Neural cell (in vitro differentiated cells): ENCODE measurements at places on chromosomes 3 and 15. TPM values are rescaled to one million over a fixed set of nuclear protein-coding genes. Genes with fewer than 3 reads are reported as not detected.

Gene HGD
- 1.3 TPM in 1 of 2 replicates, not detected in the other for polyA plus RNA-seq

Gene FAM81A
- polyA plus RNA-seq = 4.5 and 5.0 TPM in 2 replicates

Gene POC1A
- polyA plus RNA-seq = 0.96 and 1.3 TPM in 2 replicates

Gene MRAS
- 52.8 and 65.7 TPM in 2 replicates for polyA plus RNA-seq

Gene STAC
- polyA plus RNA-seq = 4.5 and 5.5 TPM in 2 replicates

Gene MME
- polyA plus RNA-seq = 0.50 and 0.54 TPM in 2 replicates
